ENCODE measurements at places on chromosomes 13 and 19.

GRCh38 chr19:19866611-19867248, 1.0 kb downstream of the ZNF253 start:
- peak; percentile 3 for DNase-seq

- no peak for DNase-seq
These were observed 108.7 kb downstream of the SHISA2 start for GRCh38 chr13:25943081-25943480.

DNA sequence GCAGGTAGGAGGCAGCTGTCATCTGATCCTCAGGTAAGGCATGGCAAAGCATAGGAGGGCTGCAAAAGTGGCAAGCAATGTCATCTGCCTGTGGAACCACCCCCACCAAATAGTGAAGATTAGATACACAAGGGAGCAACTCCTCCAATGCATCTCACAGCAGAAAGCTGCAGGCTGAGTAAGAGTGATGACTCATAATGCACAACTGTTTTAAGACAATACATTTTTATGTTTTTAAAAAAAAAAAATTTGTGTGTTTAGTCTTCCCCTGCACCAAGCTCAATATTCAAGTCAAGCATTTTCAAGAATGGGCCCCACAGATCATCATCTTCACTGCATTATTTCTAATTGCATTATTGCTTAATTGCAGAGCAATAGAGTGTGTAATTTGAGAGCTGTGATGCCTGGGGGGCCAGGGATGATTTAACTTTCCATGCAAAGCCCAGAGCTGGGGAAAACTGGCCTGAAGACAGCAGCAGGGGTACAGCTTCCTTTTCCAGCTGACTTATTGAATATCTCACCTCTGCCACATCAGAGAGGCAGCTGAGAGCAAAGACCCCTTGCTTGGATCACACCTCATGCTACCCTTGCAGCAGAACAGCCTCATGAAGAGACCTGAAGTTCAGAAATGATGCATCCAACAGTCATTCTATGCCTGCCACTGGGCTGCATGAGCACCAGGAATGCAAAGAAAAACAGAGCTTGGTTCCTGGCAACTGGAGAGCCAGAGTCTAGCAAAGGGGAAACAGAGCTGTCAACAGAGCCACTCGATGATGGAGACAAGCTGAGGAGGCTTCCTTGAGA, 22.7 kb upstream of the POP4 start:
- DNase-seq, result peak; percentile 40

GRCh38 chr19:48928164-48929025, 5.1 kb upstream of the DHDH start:
- no peak for DNase-seq

DNA sequence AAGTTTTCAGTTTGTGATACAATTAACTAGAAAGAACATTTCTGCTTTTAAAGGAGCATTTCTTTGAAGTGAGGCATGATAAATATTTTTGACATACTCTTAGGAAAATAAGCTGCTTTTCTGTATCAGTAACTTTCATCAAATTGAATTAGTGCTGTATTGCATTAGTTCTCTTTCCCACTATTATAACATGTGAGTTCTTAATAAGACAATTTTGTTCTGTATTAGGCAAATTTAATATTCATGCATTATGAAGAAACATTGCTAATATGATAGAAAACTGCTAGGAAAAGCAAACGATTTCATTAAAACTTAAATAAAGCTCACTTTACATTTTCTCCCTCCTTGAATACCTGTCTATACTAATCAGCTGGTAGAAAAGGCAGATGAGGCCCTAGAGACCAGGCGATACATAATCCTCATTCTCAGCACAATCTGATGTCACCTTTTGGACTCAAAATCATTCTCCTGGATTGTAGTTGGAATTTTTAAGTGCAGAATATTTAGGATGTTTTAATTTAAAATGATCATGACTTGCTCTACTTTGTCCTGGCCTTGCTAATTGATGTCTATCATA, 1636.8 kb downstream of the PCDH9 start:
- no peak for DNase-seq

- DNase-seq, result peak; percentile 36
These were observed 31.6 kb downstream of the MTRF1 start for GRCh38 chr13:41231786-41232185.

- DNase-seq, result no peak
These were observed 16.0 kb upstream of the ZNF792 start for GRCh38 chr19:34979819-34980640.

DNA sequence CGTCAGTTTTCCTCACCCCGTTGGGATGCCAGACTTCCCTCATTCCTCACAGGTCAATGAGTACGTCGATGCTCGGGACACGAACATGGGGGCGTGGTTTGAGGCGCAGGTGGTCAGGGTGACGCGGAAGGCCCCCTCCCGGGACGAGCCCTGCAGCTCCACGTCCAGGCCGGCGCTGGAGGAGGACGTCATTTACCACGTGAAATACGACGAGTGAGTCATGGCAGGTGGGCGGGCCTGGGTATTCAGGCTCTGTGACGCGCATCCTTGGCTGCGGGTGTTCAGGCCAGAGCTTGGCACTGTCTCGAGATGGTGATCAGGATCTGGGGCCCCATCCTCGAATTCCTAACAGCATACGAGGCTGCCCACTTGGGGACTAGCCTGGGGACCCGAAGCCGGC, 21.4 kb downstream of the UHRF1 start:
- no peak for DNase-seq

DNA sequence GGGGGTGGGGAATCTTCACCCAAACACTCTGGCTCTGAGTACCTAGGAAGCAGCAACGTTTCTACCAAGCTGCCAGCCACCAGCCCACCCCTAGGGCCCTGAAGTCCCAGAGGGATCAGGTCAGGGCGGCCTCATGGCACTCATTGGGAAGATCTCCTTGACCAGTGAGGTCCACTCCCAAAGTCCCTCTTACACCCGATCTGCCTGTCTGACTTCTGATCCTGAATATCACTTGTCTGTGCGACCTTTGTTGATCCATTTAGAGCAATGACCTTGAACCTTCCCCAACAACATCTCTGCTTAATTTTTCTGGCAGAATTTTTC, 2.1 kb upstream of the GNA15 start:
- no peak for DNase-seq

DNA sequence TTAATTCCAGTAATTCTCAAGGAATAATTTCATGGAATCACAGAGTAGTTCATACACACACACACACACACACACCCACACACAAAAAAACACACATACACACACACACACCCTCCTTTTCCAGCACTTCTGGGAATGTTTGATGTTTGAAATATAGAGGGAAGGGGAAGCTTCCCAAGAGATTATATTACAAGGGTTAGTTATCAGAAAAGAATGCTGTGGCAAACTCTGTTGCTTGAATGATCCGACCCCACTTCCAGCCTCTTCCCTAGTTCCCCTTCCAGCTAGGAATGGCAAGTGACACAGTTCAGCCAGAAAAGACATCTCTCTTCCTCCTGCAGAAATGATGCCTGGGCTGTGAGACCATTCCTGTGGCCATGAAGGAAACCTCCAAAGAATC, 49.9 kb downstream of the KCTD12 start:
- DNase-seq, result peak; percentile 52

DNA sequence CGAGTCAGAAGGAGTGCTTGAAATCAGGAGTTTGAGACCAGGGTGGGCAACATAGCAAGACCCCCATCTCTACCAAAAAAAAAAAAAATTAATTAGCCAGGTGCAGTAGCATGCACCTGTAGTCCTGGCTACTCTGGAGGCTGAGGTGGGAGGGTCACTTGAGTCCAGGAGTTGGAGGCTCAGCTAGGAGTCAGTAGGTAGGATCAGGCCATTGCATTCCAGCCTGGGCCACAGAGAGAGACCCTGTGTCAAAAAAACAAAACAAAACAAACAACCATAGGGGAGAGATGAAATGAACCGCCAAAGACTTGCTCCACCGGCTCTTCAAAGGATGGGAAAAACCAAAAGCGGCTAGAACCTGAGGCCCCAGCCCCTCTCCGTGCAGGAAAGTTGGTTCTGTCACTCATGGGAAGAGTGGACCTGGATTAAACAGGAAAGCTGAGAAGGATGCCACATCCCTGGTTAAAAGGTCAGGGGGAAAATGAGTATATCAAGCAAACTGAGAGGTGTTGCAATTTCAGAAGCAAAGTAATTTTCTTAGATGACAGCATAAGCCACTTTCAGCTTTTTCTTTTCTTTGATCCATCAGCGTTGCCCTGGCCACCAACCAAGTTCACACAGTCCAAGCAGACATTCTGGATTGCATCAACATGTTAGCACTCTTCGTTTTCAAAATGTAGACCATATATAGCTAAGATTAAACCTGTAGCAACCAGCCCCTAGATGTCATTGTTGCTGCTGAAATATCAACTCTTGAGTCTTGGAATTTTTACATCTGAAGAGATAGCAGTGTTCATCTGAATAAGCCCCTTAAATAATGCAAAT, 8.9 kb upstream of the ZNF507 start:
- DNase-seq, result peak; percentile 48

DNA sequence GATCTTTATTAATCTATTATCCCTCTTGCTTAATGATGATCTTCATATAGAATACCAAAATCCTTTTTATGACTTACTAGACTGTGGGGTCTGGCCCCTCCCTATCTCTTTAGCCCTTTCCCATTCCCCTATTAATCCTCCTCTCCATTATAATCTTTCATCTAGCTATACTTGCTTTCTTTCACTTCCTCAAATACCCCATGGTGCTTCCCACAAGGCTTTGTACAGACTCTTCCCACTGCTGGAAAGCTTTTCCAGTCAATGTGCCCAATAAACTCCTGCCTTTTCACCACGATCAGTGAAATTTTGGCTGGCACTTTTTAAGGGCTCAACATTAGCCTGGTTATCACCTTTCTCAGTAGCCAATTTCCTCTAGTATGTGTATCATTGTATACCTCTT, 3.2 kb upstream of the EBPL start:
- DNase-seq, result no peak

- DNase-seq, result no peak
These were observed 16.0 kb downstream of the CRTC1 start for GRCh38 chr19:18699403-18700054.

GRCh38 chr19:45170146-45171106, 7.6 kb downstream of the TRAPPC6A start:
- no peak for DNase-seq

DNA sequence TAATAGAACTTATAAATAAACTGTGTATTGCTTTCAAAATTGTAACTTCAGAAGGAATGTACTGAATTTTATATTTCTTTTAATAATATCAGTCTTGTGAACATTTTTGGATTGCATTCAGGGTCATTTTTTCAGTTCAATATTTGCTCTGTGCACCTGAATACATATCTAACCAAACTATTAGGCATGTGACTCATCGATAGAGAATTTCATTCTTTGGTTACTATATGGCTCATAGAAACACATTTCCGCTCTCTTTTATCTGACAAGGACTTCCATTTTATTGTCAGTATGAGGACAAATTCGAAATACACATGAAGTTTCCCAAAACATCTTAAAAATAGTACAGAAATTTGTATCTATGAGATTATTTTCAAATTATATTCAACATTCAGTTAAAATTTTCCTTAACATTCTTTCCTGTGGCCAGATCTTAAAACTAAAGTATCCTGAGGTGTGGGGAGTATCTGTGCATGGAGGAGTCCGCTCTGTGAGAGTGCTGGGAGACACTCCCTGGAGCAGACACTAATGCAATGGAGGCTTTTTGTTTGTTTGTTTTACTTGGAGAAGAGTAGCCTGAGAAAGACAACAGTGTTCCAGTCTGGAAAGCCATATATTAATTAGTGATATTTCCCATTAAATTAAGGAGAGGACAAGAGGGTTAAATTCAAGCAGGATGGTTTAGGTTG, 483.6 kb downstream of the PCDH20 start:
- DNase-seq, result no peak

DNA sequence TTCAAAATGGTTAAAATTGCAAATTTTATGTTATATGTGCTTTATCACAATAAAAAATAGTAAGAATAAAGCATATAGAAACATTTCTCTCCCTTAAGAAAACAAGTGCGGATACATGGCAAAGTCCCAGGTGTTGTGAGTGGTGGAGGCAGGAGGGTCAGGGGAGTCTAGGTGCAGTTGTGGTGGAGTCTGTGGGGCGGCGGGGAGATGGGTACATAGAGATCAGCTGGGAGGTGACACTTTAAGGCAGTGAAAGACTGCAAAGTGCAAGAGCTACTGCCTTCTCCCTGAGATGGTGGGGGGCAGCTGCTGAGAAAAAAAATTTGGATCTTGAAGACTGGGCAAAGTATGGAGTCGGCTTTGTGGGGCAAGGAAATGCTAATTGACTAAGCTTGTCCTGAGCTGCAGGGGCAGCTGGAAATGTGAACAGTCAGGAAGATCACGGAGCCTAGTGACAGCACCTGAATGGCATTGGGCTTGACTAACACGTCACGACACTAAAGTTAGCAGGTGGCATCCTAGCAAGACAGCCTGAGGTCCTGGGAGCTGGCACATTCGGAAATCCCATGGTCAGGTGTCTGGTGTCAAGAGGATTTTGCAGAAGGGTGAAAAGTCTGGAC, 72.9 kb upstream of the IRS2 start:
- DNase-seq, result no peak

DNA sequence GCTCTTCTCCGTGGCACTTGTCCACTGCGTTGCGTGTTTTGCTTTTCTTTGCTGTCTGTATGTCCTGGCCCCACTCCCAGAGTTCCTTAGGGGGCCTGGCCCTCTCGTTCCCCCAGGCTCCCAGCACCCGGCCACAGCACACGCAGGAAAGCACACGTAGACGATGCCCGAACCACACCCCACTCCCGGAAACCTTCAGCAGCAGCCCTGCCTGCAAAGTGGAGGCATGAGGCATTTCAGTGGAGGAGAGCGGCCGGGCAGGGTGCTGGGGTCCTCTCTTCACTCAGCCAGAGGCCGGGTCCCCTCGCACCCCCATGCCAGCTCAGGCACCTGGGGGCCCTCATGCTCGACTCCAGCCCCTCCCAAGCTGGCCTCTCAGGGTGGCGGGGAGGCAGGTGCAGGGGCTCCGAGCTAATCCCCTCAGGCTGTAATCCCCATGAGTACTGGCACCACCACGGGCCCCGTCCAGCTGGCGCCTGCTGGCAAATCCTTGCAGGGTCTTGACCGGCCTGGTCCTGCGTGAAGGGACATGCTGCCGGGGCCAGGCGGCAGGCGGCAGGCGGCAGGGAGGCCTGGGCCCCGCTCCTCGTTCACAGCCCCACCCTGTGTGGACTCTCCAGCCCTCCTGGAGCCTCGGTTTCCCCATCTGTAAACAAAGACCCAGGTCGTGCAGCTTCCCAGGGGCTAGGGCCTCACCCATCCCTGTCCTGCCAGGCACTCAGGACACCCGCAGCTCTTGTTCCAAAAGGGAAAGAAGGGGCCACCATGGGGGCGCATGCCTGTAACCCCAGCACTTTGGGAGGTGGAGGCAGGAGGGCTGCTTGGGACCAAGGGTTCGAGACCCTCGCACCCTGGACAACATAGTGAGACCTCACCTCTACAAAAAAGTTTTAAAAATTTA, 7.0 kb downstream of the PIP5K1C start:
- DNase-seq, result no peak

DNA sequence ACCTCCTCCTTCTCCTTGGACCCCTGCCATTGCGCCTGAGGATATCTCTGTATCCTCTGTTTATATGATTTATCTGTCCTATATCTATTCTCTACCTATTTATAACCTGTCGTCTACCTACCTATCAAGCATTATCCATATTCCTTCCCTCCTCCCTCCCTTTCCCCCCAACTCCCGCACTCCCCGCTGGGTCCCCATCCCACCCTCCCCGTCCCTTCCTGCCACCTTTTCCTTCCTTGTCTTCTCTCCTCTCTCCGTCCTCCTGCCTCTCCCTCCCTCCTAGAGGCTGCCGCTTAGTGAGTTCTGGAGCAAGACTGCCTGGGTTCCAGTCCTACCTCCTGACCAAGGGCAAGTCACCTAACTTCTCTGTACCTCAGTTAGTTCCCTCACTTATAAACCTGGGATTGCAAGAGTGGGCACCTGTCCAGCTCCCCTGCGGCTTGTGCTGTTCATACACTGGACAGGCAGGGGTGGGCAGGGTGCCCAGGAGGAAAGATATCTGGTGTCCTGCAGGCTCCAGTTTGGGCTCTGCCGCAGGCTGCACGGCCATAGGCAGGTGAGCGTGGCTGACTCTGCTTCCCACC, 16.1 kb downstream of the TTYH1 start:
- DNase-seq, result peak; percentile 22
